ENCODE measurements at places on chromosomes 5 and 9.

DNA sequence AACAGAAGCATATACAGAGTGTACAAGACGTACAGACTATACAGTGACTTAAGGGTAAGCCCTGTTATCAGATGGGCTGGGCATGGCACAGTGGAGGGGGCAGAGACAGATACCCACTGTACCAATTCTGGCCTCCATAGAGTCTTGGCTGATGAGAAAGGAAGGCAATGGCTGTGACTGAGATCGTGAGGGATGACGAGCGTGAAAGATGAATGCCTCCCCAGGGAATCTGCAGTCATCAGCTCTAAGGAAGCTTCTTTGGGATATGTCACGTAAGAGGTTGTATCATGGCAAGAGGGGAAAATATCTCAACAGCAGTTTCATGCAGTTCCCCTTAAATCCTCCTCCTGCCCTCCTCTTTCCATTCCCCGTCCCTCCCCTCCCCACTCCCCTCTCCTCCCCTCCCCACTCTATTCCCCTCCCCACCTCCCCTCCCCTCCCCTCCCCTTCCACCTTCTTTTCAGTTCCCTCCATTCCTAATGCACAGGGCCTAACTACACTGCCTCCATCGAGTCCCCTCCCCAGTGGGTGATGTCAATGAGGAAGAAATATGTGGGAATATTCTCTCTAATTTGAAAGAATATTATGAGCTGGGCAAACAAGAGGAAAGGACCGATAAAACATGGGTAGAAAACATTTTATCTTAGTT, 226.4 kb upstream of the DAP start:
- DNase-seq, result no peak

GRCh38 chr5:43156388-43156787, 35.6 kb upstream of the NIM1K start:
- no peak for DNase-seq

- no peak for DNase-seq
Observed at GRCh38 chr5:107682533-107682932, 11.8 kb upstream of the EFNA5 start.

GRCh38 chr5:22293147-22293546, 560.0 kb downstream of the CDH12 start:
- no peak for DNase-seq

- DNase-seq, result no peak
Observed at GRCh38 chr5:67992923-67993322, 222.6 kb upstream of the PIK3R1 start.

GRCh38 chr5:75753182-75753581, 35.9 kb upstream of the POC5 start:
- no peak for DNase-seq

DNA sequence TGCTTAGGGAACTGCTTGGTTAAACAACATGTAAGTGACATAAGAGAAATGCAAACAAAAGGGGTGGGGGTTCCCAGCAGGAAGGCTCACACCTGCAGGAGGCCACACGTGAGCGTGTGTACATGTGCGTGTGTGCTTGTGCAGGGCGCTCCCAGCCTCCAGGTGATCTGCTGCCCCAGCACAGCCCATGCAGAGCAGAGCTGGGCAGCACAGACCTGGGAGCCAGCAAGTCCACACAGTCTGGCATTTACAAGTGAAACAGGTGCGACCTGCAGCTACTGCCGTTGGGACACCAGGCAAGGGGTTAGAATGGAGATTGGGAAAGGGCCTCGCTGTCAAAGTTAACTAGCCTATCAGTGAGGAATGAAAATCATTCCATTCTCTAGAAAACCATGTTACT, 41.8 kb downstream of the GRAMD2B start:
- DNase-seq, result no peak

- DNase-seq, result peak; percentile 53
Observed at GRCh38 chr9:503881-504852, 289.5 kb downstream of the DOCK8 start.

DNA sequence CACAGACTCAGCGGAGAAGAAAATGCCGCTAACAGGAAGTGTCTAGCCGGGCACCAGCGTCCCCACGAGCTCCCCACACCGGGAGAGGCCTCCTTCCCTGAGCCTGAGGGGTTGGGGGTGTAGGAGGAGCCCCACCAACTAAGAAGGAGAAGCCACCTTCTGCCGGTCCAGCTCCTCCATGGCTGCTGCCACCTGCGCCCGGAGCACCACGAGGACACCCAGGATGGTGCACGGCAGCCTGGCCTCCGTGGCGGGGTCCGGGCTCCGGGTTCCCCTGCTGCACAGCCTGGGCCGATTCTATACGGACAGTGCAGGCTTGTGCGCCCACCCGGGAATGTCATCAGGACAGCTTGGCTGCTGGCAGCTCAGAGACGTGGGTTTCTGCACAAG, 297 bp downstream of the LCN8 start:
- no peak for DNase-seq

DNA sequence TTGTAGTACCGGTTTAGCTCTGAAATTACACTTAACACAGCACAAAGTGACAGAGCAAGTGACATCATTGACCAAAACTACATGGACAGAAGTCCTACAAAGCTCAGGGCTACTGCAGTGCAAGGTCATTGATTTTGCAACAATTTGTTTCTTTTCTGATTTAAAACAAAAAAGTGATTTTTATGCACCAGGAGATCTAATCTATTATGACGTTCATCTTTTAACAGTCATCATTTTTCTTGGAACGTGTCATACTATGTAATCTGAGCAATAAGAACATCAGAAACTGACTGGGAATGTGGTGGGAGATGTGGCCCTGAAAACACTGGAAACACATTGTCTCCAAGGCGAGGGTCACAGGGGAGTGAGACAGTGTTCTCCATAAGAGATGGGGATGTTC, 17.4 kb upstream of the ZFAND5 start:
- DNase-seq, result no peak

- DNase-seq, result peak; percentile 63
Observed at GRCh38 chr9:137445275-137445807, 4.2 kb upstream of the ENTPD8 start.

- DNase-seq, result no peak
Observed at GRCh38 chr9:121691890-121692289, 40.5 kb downstream of the DAB2IP start.

GRCh38 chr9:116323012-116323411, 169.4 kb downstream of the PAPPA start:
- no peak for DNase-seq

GRCh38 chr5:143819716-143820115, 7.8 kb downstream of the HMHB1 start:
- DNase-seq, result no peak

DNA sequence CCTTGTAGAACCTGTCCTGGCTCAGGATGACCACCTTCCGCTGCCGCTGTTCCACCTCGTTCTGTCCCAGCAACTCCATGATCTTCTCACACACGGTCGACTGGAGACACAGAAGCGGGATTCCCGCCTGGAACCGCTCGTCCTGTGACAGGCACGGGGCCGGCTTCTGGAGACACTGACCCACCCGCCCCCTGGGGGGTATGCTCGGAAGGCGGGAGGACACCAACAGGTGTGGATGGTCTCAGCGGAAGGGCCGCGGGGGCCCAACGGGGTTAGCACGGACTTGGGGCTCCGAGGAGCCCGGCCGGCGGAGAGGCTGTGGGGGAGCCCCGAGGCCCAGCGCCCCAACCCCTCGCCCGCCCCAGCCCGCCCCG, 530 bp downstream of the UCK1 start:
- DNase-seq, result no peak

GRCh38 chr9:14131356-14132088, 182.4 kb downstream of the NFIB start:
- no peak for DNase-seq

- no peak for DNase-seq
Observed at GRCh38 chr5:62771341-62771740, 192.7 kb downstream of the LRRC70 start.

- DNase-seq, result no peak
Observed at GRCh38 chr9:78366827-78367226, 69.9 kb downstream of the PSAT1 start.

DNA sequence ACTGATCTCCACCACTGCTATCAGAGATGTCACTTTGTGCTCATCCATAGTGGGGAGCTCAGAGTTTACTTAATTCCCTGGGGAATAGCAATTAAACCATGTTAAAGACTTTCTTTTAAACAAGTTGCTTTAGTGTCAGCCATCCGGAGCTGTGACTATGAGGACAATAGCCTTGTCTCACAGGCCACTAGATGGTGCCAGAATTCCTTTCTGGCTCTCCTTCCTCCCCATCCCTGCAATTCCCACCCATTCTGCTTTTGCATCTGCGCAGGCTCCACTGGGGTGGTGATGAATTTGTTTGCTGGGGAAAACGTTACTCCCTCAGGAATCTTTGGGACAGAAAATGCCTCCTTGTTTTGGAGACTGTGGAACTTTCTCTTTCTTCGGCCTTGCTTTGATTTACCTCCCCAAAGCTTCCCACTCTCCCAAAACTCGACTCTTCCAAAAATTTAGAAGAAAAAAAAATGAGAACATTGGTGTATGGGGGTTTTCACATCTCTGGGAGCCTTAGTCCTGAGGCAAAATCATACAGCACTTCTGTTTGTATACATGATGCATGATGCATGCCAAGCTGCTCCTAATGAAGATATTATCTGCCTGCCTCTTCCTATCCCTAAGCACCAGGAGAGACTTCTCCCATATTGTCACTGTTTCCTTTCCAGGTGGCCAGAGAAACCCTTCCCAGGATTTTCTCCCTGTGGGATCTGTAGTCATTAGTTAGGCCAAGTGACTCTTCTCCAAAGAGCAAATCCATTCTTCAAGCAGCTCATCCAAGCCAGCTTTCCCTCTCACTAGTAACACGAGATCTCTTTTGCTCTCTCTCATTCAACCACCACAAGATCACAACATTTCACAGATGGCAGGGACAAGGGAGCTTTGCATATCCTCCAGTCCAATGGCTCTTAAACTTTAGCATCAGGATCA, 466.1 kb downstream of the TLR4 start:
- DNase-seq, result no peak

DNA sequence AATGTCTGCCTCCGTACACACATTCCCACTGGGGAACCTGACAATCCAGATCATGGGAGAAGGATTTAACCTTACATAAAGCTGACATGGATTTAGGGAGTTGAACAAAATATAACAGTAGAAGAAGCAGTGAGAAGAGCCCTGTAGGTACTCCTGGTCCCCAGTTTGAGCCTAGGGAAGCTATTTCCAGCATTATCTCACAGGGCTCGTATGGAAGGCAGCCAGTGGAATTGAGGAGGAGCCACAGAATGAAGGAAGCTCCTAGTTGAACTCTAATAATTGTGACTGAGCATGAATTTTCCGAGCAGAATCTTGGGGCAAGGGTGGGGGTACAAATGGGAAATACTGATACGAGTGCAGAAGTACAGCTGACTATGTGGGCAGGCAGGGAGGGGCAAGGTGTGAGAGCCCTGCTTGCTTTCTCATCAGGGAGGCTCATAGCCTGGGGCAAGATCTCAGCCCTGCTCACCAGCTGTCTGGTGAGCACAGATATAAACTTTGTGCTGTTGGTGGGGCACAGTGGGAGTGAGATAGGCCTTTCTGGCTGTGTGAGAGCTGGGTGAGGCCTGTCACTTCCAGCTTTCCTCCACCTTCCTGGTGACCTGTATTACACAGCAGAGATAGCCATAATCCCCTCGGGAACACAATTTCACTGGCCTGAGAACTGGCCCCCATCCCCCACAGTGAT, 290.7 kb upstream of the IL12B start:
- DNase-seq, result no peak

GRCh38 chr5:161235569-161235968, 311.0 kb downstream of the GABRB2 start:
- DNase-seq, result no peak

DNA sequence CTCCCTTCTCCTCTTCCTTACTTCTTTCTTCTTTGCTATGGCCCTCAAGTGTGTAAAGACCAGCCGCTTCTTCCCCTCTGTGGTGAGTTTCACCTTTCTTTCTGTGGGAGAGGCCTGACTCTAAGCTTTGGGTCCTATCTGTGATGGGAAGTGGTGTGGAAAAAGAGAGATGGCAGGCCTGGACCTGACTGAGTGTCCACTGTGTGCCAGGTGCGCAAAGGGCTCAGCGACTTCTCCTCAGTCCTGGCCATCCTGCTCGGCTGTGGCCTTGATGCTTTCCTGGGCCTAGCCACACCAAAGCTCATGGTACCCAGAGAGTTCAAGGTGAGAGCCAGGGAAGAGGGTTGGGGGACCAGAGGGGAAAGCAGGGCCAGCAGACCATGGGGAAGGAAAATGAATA, 5.9 kb downstream of the SLC4A9 start:
- no peak for DNase-seq

DNA sequence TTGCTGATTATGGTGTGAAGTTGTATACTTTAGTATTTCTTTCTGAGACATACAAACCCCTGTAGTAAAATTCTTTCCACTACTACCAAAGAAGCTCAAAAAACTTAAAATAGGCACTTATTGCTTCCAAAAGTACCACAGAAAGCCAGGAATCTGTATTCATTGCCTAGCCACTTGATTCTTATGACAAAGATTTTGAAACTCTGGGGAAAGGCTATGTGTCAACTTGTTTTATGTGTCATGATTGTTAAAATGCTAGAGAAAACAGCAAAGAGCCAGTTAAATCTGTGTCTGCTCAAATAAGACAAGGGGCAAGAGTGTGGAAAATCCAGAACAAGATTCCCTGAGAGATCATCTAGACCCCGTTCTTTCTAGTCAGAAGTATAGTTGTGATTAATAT, 6.0 kb downstream of the KIF2A start:
- no peak for DNase-seq

DNA sequence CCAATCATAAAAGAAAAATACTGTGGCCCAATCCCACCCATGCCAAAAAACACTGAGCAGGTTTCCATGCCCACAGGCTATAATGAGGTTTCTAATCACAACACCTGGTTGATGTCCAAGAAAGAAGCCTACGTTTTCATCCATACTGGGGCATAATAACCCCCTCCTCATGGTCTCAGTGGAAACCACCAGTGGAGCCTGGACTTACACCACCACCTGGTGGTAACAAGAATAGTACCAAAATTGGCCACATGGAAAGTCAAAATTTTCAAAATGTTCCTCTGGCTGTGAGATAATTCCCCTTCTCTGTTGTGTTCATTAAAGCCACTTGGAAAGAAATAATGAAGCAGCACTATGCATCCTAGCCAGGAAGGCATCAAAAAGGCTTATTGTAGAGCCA, 687.3 kb upstream of the ST8SIA4 start:
- no peak for DNase-seq

DNA sequence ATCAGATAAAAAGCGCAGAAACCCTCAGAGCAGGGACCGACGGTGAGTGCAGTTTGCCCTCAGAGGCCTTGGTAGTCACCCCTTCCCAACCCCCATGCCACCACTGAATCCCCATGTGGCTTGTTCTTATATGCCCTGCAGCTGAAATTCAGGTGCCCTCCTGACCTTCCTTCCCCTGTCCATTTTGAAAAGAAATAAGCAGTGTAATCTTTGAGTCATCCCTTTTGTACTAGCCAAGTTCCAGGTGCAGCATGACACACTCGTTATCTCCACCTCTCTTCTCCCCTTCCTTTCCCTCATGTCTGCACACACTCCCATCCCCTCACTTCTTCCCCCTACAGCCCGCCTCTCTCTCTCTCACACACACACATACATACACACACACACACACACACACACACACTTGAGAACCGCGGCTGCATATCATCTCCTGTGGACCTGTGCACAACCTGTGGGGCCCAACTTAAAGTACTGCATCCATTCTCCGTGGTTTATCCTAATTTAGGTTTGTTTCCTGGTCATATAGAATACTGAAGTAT, 53.1 kb downstream of the SYK start:
- DNase-seq, result no peak

All from stimulated activated CD8-positive, alpha-beta memory T cell treated with anti-CD3 and anti-CD28 coated beads, Interleukin-15, amount 100 ng/mL, for 4 hours (primary cell).